D721Med (cell line): ENCODE measurements at places on chromosomes 6 and 20.

- DNase-seq, result no peak
These were observed 516.4 kb upstream of the ARID1B start for GRCh38 chr6:156260815-156261214.

DNA sequence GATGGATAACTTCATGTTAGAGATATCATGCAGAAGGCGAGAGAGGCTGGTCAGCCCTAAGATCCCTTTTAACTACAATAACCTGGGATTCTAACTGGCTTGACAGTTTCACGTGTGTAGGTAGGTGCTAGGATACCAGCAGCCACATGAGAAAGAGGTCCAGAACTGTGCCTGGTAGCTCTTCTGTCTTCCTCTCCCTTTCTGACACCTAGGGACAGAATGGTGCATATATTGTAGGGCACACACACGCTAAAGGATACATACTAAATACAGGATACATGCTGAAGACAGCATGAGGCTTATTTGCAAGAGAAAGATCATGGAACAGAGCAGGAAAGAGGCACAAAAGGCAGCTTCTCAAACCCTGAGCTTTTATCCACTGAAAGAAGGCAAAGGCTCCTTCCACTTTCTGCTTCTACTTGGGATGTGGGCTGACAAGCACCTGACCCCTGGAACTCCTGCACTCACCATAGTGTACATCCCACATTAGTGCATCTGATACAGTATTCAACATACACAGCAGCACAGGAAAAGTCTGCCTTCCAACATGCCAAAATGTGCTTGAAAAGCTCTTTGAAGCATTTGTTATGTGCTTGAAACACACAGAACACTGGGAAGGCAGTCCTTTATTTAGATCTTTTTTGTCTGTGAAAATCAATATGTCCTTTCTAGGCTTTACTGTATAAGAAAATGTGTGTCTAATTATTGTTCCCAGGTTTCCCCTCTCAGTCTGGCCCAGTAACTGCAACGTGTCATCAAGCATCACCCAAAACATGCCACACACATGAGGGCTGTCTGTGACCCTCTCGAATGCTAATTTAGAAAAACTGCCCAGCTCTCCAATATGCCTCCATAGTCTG is 3.2 kb downstream of the SLC22A23 start:
- no peak for DNase-seq

DNA sequence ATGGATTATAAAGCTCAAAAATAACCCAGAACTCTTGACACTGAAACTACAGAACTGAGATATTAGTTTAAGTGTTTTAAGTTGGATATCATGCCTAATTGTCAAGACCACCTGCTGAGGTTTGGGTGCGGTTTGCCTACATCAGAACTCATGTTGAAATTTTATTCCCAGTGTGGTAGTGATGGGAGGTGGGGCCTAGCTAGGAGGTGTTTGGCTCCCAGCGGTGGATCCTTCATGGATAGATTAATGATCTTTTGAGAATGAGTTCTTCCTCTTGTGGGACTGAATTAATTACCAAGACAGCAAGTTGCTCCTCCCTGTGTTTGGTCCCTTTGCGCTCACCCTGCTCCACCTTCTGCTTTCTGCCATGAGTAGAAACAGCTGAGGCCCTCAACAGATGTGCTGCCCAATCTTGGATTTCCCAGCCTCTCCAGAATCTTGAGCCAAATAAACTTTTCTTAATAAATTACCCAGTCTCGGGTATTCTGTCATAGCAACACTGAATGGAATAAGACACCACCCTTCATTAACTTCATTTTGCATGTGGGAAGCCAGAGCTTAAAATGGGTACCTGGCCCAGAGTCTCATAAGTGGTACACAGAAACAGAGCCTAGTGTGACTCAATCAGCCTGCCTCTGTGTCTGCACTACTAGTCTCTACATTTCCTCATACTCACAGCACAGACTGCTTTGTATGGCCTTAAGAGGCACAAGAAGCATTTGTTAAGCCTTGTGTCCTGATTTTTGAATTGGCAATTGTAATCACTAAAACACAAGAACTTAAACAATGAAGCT is 158.4 kb downstream of the IBTK start:
- DNase-seq, result no peak

- no peak for DNase-seq
These were observed 9.5 kb downstream of the CYP39A1 start for GRCh38 chr6:46642928-46643751.
